ENCODE measurements at places on chromosomes 7 and 10.

- DNase-seq: no peak
These were observed 496.4 kb downstream of the KIF20B start for GRCh38 chr10:90197766-90198165.

DNA sequence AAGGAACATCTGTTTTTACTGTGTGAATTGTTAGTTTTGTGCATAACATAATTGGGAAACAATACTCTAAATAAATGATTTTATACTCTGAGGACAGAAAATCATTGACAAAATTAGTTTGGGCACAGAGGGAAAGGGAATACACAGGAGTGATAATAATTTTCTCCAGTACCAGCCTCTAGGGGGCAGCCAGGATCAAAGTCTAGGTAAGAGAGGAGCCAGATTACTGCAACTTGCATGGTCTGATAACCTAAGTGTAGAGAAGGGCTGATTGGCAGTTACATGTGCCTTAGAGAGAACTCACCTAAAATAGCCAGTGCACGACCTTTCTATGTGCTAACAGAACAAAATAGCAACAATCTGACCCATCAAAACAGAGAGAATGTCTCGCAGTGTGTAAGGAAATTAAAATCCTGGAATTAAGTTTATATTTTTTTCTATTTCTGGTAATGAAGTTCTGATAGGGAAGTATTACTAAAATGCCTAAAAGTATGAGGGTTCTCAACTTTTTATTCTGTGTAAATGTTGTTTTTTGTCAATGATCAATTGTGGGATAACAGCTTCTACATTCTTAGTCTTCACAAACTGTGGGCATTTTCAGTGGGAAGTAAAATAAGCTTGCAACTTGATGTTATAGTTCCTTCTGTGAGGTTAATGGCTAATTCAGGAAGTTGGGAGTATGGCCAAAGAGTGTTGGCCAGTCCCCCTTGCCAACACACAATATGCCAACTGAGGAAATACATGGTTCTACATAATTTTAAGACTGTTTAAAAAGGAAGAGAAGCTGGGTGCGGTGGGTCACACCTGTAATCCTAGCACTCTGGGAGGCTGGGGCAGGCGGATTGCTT is 66.4 kb downstream of the EXOC6 start:
- no peak for DNase-seq

GRCh38 chr7:83486957-83487356 is 162.0 kb downstream of the SEMA3E start:
- DNase-seq: no peak

DNA sequence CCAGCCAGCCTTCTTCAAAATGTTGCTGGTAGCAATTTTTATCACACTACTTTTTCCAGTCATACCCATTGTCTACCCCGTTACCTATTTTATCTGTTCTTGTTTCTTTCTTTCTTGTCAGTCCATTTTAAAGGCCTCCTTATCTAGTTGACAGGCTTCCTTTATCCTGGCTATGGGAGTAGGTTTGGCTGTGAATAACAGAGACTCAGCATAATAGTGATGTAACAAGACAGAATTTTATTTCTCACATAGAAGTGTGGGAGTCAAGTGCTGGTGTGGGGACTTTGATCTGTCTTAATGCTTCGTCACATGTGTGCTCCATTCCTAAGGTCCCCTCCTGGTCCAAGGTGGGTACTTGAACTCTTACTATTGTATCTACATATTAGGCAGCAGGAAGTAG is 283.6 kb downstream of the EXOC4 start:
- DNase-seq: no peak

DNA sequence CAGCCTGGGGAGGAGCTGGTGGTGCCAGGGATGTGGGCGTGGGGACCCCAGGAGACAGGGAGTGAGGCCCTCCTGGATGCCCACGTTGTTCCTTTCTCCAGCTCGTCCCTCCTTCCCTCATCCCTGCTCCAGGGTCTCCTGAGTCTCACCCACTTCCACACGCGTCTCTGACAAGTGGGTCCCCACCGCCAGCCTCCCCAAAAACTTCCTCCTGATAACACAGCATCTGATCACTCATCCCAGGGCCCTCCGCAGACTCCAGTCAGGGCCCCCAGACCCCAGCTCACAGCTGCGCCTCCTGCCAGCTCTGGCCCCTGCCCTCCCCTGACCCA is 60.6 kb upstream of the INPP5A start:
- no peak for DNase-seq

DNA sequence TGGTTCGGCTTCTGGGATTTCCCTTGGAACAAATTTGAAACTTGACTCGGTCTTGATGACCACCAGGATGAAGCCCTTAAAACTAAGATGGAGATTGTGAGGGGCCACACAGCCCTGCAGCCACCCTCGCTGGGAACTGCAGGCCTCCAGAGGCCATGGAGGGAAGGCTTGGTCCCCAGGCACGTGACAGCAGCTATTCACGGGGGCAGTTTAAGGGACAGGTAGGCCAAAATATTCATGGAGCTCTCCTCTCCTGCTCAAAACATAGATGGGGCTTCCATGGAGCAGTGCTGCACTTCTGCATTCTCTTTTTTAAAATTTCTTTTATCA is 137.0 kb downstream of the ADCY1 start:
- no peak for DNase-seq

DNA sequence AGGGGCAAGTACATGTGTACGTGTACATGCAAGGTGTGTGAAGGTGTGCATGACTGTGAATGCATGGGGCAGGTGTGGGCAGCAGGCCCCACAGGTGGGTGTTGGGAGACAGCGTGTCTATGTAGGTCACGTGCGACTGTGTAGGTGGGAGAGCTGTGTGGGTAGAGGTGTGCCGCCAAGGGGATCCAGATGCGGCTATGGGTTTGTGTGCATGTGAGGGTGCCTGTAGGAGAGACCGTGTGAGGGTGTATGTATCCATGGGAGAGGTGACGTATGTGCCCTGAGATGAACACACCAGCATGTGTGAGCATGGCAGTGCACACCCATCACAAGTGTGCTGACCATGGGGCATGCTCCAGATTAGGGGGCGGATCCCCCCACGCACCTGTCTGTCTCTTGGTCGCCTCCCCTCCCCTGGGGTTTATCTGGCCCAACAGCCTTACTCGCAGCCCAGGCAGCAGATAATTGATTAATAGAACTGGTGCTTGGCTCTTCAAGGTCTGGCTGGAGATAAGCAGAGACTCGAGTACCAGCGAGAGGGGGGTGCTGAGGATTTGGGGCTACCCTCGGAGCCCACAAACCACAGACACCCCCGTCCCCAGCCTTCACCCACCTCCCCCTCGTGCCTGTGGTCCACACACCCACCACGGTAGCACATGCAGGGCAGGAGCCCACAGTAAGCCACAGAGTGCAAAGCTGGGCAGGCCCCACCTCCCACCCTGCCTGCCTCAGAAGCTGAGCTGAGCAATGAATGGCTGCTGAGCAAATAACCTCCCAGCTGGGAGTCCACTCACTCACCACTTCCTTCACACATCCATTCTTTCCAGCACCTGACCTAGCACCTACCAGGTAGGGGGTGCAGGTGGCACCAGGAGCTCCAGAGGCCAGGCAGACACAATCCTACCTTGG is 41.4 kb upstream of the ZMIZ1 start:
- DNase-seq: no peak

DNA sequence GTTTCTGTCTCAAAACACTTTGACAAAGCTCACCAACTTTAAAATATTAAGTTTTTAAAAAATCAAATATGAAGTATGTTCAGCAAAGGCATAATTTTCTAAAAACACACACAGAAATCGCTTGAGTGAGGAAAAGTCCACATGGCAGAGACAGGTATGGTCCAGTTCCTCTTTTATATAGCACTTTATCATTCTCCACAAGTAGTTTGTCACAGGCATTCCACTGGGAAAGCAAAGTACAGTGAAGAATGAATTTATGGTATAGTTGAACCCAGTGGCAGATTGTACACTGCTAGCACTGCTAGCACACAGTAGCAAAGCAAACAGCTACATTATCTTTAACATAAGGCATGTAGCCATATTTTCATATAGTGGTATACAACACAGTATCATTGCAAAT is 102.3 kb downstream of the HECTD2 start:
- no peak for DNase-seq

DNA sequence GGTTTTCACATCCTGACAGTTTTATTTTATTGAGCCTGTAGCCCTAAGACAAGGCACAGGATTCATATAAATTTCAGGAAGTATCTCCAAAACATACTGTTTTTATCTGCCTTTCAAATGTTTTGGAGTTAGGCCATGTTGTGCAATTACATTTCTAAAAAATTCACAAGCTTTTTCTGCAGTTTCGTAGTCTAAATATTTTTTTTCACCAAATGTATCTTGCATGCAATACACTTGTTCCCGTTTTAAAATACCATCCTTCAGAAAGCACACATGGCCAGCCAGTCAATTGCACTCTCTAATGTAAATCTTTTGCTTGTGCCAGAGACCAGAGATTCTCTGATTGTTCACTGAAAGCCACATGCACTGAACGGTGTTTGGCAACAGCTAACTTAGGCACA is 161.5 kb upstream of the PRKCQ start:
- no peak for DNase-seq

- no peak for DNase-seq
These were observed 46.5 kb upstream of the MSMB start for GRCh38 chr10:46092524-46093081.

DNA sequence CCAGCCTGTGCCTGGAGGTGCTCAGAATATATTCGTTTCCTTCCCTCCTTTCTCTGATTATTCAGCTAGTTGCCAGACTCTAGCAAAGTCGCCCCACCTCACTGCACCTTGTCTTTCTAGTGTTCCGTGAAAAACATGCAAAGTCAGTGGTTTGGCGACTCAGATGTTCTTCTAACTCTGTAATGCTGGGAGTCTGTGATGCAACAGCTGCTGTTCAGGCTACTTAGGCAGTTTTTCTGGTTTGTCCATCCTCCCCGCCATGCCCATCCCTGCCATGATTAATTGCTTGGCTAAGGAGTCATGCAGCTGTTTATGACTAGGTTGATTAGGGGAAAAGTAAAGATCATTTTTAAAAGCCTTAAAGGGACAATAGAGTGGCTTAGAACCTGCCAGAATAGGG is 99.4 kb downstream of the MTPN start:
- DNase-seq: no peak

- no peak for DNase-seq
These were observed 12.6 kb downstream of the LYZL1 start for GRCh38 chr10:29301359-29301910.

GRCh38 chr7:120996333-120996987 is 7.9 kb downstream of the CPED1 start:
- DNase-seq: no peak
